ENCODE measurements at places on chromosomes 4 and X. TPM values are rescaled to one million over a fixed set of nuclear protein-coding genes. Genes with fewer than 3 reads are reported as not detected.

The FAM47E gene
- 9.4 TPM for total RNA-seq

The GALNTL6 gene
- 25.4 TPM for total RNA-seq

The SPACA5 gene
- total RNA-seq = not detected

The CENPVL2 gene
- 0.83 TPM for total RNA-seq

The SCML2 gene
- total RNA-seq = 5.8 TPM

The TMSB15C gene
- total RNA-seq = 15.7 TPM

The COX7B2 gene
- total RNA-seq = not detected

The CENPE gene
- 9.1 TPM for total RNA-seq

The SLC7A11 gene
- total RNA-seq = 385 TPM

The MND1 gene
- total RNA-seq = 6.6 TPM

GRCh38 chr4:39469429-39470077 lies 10.7 kb downstream of the LIAS start:
- DNase-seq = peak; percentile 57
- H3K4me3 ChIP-seq = no peak overlapping the region
- H3K27me3 ChIP-seq = no peaks in the 10 kb centered on the region
- H3K27ac ChIP-seq = peak overlapping the region; percentile 41
- H3K4me1 ChIP-seq = no peaks in the 10 kb centered on the region

GRCh38 chr4:137608085-137608484 lies 75.8 kb upstream of the PCDH18 start:
- no peak overlapping the region for H3K27ac ChIP-seq
- no peak overlapping the region for H3K4me3 ChIP-seq
- no peaks in the 10 kb centered on the region for H3K4me1 ChIP-seq
- H3K36me3 ChIP-seq = no peaks in the 10 kb centered on the region
- no peak for DNase-seq
- no peaks in the 10 kb centered on the region for H3K27me3 ChIP-seq

- H3K27me3 ChIP-seq = peaks cover 33% of the 10 kb centered on the region
- H3K4me3 ChIP-seq = peak within 1 kb of the TSS; percentile 70
- peaks cover 34% of the 10 kb centered on the region for H3K4me1 ChIP-seq
Observed at GRCh38 chrX:2690856-2691542, at the start of gene CD99. Gene CD99, plus strand, starts transcription at chrX:2691295. Its CDS starts 66 bp downstream, at chrX:2691361.

- H3K27me3 ChIP-seq = peaks cover 2% of the 10 kb centered on the region
- no peak overlapping the region for H3K4me3 ChIP-seq
- peaks cover 7% of the 10 kb centered on the region for H3K4me1 ChIP-seq
- DNase-seq = no peak
- H3K27ac ChIP-seq = peak overlapping the region; percentile 33
Observed at GRCh38 chr4:86908251-86908657, 16.0 kb upstream of the C4orf36 start.

- no peaks in the 10 kb centered on the region for H3K36me3 ChIP-seq
- no peaks in the 10 kb centered on the region for H3K4me1 ChIP-seq
- no peak overlapping the region for H3K27ac ChIP-seq
- H3K27me3 ChIP-seq = no peaks in the 10 kb centered on the region
- no peak for DNase-seq
Observed at GRCh38 chrX:36642052-36642451, 366.1 kb upstream of the FAM47C start.

DNA sequence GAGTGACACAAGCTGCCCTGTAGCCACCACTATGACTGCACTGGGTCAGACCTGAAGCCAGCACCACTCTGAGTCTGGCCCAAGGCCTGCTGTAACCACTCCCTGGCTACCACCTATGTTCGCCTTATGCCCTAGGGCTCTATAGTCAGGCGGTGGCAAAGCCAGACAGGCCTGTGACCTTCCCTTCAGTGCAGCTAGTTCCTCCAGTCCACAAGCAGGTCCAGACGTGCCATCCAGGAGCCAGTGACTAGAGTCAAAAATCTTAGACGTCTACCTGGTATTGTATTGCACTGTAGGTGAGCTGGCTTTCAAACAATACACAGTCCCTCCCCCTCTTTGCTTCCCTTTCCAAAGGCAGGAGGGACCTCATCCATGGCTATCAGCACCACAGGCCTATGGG lies 54.0 kb upstream of the RNF128 start:
- H3K4me3 ChIP-seq = no peak overlapping the region
- H3K4me1 ChIP-seq = no peaks in the 10 kb centered on the region
- H3K36me3 ChIP-seq = no peaks in the 10 kb centered on the region
- peaks cover 3% of the 10 kb centered on the region for H3K27me3 ChIP-seq

DNA sequence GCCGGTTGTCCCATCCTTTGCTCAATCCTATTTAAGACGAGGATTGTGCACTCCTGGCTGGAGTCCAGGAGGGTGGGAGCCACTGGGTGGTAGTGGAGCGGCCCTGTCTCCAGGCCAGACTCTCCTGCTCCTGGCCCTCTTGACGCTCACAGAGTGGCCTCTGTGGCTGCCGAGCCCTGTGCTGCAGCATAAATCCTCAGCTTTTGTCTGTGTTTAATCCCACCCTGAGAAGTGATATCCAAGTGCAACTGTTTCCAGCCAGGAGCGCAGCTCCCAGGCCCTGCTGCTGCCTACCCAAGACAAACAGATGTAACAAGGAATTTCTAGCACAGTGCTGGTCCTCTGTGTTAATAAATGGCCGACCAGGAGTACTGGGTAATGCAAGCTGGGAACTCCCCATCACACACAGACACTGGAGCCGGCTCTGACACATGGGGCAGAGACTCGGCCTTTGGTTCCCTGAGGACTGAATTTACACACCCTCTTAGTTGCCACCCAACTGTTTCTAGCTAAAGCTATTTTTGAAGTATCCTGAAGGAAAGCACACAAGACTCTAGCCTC lies 85.3 kb downstream of the GATB start:
- H3K27ac ChIP-seq = peak overlapping the region; percentile 65
- peaks cover 31% of the 10 kb centered on the region for H3K4me1 ChIP-seq
- peaks cover 2% of the 10 kb centered on the region for H3K27me3 ChIP-seq
- H3K36me3 ChIP-seq = peaks cover 11% of the 10 kb centered on the region

DNA sequence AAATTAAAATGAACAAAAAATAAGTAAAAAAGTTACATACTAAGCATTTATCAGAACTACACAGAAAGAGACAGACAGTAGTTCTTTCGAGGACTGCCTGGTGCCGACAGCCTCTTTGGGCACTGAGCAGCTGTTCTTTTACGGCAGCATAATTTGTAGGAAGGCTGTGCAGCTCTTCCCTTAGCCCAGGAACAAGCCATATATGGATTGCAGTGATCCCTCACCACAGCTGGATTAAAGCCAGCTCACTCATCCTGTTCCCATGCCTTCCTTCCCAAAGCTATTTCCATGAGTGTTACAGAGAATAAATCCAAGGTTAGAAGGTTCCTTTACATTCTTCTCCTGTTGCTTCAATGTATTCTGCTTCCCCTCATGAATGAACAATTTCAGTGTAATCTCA lies 71.7 kb downstream of the DDX60L start:
- no peaks in the 10 kb centered on the region for H3K4me1 ChIP-seq
- no peak overlapping the region for H3K27ac ChIP-seq
- no peak overlapping the region for H3K4me3 ChIP-seq

DNA sequence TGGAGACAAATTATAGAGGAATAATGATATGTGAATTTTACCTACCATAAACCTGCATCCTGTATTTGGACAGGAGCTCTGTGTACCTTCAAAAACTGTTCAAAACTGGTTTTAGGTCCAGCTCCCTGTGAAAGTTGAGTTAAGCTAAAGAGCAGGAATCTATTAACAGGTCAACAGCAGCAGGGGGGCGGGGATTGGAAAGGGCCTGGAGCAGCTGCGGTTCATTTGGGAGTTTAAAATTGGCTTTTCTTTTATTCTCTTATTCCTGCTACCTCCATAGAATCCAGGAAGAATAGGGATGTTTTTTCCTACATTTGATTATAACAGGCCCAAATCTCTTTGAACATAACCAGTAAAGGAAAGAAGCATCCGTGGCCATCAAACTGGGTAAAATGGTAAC lies 23.8 kb downstream of the SHROOM3 start:
- no peaks in the 10 kb centered on the region for H3K27me3 ChIP-seq
- no peak for DNase-seq
- no peak overlapping the region for H3K4me3 ChIP-seq

- no peak for DNase-seq
- H3K36me3 ChIP-seq = no peaks in the 10 kb centered on the region
- H3K27me3 ChIP-seq = no peaks in the 10 kb centered on the region
- H3K4me3 ChIP-seq = no peak overlapping the region
- no peak overlapping the region for H3K27ac ChIP-seq
Observed at GRCh38 chrX:22859642-22860041, 140.1 kb upstream of the DDX53 start.

All from spinal cord (tissue), 10 donors.